ENCODE measurements at places on chromosomes 2 and 18.

GRCh38 chr18:49021433-49022129 lies 70.8 kb upstream of the SMAD7 start:
- peak; percentile 98 for DNase-seq

GRCh38 chr2:69306393-69306821 lies 80.6 kb downstream of the GFPT1 start:
- DNase-seq, result no peak

GRCh38 chr18:56723706-56724105 lies 72.5 kb downstream of the WDR7 start:
- no peak for DNase-seq

GRCh38 chr2:241612156-241613016 lies 24.6 kb downstream of the THAP4 start:
- no peak for DNase-seq

DNA sequence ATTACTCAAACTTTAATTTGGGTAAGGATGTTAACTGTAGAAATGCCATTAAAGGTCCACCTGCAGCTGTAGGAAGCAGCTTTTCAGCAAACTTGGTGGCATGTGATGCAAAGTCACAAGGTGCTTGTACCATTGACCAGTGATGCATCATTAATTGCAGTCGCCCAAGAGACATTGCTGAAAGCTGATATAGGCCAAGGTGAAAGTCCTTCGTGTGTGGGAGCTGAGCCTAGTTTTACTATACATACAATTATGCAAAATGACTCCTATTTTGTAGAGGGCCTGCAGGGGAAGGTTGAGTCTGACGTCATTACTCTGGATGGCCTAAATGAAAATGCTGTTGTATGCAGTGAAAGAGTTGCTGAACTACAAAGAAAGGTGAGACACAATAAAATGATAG lies 40.5 kb downstream of the ALMS1 start:
- DNase-seq, result no peak

GRCh38 chr2:169116327-169116726 lies 47.0 kb downstream of the DHRS9 start:
- no peak for DNase-seq

DNA sequence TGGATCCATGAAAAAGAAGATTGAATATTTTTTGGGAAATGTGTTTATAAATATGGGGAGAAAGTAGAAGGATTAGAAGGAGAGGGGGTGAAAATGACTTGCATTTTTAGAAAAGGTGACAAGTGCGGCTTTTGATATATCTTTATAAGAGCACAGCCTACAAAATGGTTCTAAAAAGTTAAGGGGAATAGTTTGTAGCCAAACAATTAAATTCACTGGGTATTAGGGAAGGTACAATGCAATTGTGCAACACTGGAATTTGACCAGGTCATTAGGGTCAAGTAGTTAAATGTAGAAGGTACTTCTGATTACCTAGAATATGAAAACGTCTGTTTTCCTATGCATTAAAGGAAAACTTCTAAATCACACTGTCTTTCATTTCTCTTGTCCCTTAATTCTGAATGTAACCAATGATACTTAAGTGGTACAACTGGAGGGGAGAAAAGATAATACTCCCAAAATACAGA lies 44.5 kb upstream of the SERTAD2 start:
- DNase-seq, result no peak

DNA sequence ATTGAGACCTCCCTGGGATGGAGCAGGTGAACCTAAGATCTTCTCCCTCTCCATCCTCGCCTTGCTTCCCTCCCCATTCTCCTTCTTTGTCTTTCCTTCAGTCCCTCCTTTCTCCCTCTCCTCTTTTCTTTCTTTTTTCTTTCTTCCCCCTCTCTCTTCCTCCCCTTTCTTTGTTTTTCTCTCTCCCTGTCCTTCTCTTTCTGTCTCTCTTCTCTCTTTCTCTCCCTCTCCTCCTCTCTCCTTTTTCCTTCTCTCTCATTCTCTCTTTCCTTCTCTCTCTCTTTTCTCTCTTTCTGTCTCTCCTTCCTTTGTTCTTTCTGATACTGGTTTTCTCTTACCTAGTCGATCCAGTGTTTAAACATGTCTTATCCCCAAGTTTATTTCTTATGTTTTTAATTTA lies 10.7 kb downstream of the MREG start:
- DNase-seq, result no peak

DNA sequence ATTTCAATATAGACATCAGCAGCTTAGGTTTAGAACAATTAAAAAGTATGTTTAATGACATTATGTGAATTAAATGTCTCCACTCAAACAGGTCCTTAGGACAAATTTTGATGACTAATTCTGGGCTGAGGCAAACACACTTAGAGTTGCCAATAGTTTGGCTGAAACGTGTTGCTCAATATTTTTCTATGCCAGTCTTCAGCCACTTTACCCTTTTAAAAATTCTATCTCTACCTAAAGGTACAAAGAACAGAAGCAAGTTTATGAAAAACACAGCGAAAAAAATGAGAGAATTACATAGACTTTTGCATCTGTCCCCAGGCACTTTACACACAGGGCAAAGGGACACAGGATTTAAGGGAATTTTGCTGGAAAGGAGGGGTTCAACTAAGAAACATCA lies 4.5 kb downstream of the IDH1 start:
- no peak for DNase-seq

DNA sequence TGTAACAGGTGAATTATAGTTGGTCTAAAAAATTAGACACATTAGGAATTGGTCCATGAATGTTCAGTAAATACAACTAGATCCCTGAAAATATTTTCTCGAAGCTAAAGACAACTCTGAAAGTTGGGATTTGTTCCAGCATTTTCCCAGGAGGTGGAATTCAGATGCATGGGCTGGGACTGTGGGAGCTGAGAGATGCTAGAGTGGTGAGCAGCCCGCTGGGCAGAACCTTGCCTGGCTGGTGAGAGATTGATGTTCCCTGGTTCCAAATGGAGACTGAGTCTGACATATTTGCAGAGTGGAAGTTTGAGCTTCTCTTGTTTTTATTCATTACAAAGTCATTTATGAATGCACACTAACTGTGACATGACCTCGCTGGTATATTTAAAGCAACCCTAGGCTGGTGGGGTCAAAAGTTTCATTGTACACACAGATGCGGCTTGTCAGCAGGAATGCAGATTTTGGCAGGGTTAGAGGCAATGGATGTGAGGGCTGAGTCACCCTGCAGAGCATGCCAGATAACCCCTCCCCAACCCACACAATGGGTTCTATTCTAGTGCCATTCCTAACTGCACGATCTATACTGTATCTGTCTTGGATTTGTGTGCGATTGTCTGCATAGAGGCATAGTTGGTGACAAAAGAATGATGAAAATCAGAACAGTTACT lies 23.5 kb upstream of the TMEM178A start:
- peak; percentile 89 for DNase-seq

DNA sequence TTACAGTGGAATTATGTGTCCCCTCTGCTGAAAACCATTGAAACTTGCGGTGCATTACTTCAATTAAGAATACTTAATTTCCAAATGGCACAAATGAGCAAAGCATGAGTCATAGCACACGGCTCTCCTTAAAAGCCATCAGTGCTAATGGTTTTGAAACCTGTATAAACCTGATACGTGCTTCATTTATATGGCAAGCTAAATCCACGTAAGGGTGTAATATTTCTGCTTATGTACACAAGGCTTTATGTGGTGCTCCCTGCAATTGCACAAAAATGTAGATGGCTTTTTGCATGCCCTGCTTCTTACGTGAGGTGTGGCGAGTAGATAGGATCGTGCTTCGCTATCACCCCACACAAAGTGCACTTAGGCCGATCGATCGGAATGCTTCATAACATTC lies 840.9 kb downstream of the GALR1 start:
- DNase-seq, result no peak

GRCh38 chr2:232162187-232162586 lies 200.7 kb downstream of the DIS3L2 start:
- DNase-seq, result peak; percentile 54

GRCh38 chr2:66601624-66602023 lies 166.7 kb downstream of the MEIS1 start:
- no peak for DNase-seq

- DNase-seq, result no peak
Observed at GRCh38 chr2:160790738-160791137, 297.1 kb upstream of the RBMS1 start.

DNA sequence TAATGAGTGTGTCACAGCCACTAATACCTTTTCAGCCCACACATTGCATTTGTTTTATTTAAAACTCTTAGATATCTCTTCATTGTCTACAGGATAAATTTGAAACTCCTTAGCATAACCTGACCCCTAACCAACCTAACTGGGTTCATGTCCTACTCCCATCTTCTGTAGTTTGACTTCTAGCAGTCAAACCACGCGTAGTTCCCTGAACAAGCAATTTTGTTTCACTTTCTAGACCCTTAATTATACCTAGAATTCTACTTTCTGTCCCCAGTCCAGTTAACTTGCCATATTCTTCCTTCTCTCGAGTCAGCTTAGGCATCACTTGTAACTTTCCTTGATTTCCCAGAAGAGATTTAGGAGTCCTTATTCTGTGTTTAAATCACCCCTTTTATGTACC lies 55.1 kb downstream of the RBBP8 start:
- DNase-seq, result no peak

DNA sequence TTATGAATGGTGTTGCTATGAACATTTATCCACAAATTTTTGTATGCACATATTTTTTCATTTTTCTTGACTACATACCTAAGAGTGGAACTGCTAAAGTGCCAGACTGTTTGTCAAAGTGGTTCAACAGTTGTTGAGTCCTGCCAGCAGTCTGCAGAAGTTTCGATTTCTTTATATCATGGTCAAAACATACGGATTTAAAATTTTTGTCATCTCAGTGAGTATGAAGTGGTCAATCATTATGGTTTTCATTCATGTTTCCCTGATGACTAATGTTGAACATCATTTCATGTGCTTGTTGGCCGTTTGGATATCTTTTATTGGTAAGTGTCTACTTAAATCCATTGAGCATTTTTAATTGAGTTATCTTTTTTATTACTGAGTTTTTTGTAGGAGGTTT lies 39.2 kb downstream of the CCDC138 start:
- no peak for DNase-seq

GRCh38 chr2:3377279-3377611 lies 373 bp downstream of the EIPR1 start:
- no peak for DNase-seq

DNA sequence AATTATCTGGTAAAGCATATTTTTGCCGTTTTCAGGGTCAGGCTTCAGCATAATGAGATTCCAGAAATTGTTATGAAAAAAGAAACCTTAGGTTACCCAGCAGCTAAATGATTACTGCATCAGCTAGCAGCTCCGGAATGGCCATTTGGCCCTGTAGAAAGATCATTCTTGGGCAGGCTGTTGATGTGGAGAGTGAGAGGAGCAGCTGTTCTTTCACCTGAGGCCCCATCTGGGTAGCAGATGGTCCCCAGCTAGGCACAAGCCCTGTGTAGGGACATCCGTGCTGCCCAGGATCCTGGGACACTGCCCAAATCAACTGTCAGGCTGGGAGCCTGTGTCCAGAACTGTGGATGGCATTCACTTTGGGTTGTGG lies 61.8 kb downstream of the NEDD4L start:
- DNase-seq, result no peak

- no peak for DNase-seq
Observed at GRCh38 chr2:63818271-63818670, 23.4 kb upstream of the UGP2 start.

DNA sequence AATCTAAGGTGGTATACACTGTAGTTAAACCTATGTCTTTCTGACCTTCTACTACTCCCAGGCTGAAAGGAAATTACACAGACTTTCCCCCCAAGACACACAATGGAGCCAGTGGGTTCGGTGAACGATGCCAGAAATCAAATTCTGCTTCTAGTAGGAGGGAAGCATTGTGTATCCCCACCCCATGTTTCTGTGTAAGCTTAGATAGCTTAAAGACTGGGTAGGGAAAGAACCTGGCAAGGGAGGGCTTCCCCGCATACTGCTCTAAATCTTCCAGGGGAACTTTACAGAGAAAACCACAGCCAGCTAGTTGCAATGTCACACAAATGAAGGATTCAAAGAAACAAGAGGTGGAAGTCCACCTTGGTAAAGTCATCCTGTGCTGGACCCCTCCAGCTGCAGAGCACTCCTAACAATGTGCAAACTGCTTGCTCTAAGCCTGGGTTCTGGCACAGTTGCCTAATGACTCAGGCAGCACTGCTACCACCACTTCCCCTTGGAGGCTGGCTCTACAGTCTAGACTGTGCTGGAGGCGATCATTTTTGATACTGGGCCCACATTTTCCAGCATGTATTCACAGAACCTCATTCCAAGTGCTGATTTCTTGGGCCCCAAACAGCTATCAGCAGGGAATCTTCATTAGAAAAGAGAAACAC lies 47.5 kb downstream of the TRIB2 start:
- no peak for DNase-seq

DNA sequence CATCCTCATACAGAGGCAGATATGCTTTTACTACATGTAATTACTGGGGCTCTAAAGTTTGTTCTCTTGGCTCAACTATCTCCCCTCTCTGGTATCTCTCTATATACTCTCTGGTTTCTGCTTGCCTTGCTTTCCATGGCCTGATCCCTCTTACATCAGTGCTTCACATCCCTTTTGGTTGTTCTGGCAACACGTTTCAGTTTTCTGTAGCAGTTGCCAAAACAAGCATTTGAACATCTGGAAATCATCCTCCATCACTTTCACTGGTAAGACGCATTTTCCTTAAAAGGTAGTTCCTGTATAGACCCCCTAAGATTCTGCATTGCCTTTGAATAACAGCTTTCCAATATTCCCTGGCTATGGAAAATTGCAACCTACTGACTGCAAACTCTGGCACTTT lies 25.9 kb downstream of the COL5A2 start:
- DNase-seq, result no peak

DNA sequence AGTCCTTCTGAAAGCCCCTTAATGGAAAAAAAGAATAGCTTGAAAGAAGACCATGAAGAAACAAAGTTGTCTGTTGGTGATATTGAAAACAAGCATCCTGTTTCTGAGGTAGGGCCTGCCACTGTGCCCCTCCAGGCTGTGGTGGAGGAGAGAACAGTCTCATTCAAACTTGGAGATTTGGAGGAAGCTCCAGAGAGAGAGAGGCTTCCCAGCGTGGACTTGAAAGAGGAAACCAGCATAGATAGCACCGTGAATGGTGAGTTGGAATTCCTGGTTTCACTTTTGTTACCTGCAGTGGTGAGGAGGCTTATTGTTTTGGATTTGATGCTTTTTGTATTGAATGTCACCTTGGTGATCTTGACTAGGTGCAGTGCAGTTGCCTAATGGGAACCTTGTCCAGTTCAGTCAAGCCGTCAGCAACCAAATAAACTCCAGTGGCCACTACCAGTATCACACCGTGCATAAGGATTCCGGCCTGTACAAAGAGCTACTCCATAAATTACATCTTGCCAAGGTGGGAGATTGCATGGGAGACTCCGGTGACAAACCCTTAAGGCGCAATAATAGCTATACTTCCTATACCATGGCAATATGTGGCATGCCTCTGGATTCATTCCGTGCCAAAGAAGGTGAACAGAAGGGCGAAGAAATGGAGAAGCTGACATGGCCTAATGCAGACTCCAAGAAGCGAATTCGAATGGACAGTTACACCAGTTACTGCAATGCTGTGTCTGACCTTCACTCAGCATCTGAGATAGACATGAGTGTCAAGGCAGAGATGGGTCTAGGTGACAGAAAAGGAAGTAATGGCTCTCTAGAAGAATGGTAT lies 13.3 kb downstream of the SLC20A1 start:
- no peak for DNase-seq
